Germinal center (tissue), 1 donor: ENCODE measurements at places on chromosomes 4 and X.
A peak's percentile ranks its signal among the peaks of the same experiment; 100 is the strongest.

DNA sequence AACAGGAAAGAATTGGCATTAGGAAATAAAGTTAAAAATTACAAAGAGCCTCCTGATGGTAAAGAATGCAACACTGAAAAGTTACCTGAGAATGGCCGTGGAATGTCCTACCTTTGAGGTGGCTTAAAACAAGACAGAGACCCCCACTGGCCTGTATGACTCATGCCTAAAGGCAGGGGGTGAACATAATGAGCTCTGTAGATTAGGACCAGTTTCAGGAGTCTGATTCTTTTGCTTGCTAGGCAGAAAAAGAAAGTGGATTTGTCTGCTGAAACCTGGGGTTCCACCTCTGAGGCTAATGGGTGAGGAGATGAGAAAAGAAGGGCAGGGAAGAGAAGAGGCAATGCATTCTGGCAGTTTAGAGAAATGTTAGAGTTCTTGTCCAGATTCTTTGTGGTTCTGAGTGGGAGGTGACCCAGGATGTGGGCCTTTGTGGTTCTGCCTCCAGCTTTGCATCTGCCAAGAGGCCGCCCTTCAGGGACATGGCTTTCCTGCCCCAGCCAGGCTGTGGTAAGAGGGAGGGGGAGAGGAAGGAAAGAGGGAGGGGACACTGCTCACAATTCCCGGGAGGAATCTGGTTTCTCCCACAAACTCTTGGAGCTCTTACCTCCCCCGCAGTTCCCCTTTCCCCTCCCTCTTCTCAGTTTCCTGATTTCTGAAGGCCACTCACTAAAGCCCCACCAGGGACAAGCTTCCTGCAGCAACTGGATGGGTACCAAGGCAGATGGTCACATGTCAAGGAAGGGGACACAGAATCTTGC, 109.6 kb downstream of the EFNB1 start:
- DNase-seq: no peak

DNA sequence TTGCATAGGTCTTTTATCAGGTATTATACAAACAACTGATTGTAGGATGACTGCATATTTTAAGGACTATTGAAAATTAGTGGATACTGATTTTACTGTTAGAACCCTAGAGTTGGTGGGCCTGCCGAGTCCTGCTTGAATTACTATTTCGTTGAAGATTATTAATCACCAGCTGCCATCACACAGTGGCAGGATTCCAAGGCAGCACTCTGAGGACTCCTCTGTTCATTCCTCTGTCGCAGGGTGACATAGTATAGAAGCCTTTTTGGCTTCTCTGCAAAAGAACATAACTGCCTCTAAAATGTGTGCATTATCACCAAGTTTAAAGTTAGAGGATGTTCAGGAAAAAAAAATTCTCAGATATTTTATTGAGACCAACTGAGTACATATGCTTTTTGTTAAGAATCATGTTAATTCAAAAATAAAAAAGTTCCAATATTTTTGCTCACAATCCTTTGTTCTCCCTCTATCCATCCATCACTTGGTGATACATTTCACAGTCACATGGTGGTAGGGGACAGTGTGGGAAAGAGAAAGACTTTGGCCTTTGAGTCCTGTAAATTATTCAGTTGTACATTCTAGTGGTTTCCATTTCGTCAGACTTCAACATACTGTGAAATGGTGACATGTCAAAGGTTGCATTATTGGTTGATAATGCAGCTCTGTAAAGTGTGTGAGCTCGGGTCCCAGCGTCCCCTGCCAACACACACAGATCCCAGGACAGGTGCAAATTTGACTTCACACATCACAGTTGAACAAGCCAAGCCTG, 332.5 kb downstream of the GRID2 start:
- DNase-seq: no peak

DNA sequence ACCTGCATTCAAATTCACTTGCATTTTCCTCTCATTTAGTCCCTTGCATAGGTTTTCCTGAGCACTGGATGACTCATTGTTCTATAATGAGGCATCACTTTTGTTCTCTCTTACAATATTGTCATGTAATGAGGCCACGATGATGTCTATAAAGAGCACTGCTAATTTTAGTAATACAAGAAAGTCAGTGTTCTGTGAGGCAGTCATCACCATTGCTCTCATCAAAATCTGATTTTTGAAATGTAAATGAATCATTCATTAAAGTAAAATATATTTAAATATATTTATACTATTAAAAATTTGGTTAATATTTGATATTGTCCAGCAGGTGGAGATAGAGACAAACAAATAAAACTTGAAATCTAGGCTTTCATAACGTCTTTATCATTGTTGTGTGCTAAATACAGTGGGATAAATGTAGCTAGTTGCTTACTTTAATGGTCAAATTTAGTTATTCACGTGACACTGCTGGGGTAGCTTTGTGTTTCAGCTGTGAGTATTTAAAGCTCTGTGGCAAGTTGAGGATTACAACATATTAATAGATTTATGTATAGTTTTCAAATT, 15.4 kb downstream of the HMGB2 start:
- DNase-seq: peak; percentile 25

DNA sequence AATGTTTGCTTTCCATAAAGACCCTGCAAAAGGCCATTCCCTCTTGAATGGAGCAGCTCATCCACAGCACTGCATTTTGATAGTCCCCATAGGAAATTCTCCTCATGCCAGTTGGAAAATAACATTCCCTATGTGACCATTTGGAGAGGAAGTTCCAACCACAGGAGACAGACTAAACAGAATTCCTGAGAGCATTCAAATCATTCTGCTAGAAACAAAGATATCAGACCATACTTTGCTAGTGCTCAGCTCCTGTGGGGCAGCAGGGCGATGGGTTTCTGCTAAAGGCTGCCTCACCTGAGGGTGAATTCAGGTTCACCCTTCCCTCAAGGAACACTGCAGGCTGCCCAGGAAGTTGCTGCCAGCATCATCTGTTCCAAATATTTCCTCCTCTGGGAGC, 58.8 kb downstream of the LNX1 start:
- no peak for DNase-seq

DNA sequence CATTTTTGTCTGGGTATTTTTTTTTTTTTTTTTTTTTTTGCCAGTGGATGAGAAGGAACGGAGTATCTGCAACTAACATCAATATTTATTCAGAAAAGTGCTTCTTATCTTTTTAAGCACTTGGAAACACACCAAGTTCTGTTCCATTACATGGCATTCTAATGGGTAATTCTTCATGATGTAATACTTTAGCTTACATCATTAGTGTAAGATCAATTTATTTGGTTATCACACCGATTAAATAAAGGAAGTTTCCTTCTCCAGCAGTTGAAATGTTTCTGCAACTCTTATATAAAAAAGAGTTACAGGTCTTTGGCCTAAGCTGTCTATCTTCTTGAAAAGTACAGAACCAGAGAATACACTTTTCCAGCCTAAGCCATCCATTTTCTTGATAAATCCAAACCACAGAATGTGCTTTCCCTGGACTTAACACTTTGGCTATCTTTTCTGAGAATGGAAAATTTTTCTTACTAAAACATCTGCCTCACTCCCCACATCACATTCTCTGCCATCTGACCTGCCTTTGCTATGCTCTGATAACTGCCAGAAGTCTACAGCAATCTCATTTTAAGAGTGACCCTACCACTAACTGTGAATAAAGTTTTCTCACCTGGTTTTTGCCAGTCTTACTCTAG, 191.9 kb upstream of the MAB21L2 start:
- no peak for DNase-seq

DNA sequence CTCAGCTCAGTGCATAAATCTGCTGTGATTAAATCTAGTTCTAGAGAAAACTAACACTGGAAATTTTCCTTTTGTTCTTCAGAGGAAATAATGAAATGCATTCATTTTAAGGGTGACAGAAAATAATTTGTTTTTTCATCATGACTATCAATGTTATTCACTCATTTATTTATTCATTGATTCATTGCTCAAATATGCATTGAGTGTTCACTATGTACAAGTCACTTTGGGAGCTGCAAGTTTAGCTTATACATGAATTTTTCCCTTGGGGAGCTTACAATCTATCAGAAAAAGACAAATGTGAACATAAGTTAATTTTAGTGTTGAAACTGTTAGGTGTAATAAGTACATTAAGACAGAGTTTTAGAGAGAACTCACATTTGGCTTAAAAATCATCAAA, 897.8 kb downstream of the CENPC start:
- DNase-seq: no peak

DNA sequence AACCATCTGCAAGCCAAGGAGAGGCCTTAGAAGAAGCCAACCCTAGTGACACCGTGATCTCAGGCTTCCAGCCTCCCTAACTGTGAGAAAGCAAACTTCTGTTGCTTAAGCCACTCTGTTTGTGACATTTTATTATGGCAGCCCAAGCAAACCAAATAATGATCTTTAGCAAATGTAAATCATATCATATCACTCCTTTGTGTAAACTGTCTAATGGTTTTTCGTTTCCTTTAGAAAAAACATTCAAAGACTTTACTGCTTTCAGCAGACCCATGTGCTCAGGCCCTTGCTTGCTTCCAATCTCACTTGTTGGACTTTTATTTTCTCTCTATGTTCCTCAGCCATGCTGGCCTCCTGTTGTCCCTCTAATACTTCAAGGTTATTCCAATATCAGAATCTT, 192.2 kb upstream of the HS3ST1 start:
- DNase-seq: no peak

DNA sequence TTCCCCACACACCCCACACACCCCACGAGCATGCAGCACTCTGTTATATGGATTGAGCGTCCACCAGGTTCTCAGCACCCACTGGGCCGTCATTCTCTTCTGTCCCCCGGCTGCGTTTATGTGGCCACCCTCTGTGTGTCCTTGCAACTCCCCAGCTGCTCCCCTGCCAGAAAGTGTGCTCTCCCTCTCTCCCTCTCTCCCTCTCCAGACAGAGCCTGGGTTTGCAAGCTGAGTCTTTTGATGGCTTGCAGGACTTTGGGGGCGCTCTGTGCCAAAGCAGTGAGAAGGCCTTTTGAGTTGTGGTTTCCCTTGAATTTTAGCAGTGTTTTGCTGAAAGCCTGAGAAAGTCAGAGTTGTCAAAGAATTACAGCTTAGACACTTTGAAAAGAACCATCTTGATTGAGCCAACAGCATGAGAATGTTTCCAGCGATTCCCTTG, 173.5 kb downstream of the DCLK2 start:
- no peak for DNase-seq

- DNase-seq: no peak
These were observed 115.7 kb upstream of the FAT1 start for GRCh38 chr4:186839122-186840037.

- no peak for DNase-seq
These were observed 53.8 kb downstream of the RAP1GDS1 start for GRCh38 chr4:98314791-98315565.

DNA sequence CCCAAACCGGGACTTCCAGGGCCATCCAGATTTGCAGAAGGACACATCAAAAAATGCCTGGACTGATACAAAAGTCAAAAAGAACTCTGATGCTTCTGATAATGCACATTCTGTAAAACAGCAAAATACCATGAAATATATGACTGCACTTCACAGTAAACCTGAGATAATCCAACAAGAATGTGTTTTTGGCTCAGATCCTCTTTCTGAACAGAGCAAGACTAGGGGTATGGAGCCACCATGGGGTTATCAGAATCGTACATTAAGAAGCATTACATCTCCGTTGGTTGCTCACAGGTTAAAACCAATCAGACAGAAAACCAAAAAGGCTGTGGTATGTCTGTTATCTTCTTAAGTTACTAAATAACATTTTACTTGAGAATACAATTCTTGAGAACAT, 9.2 kb downstream of the PLK4 start:
- no peak for DNase-seq

- no peak for DNase-seq
These were observed 121.8 kb downstream of the SPCS3 start for GRCh38 chr4:176441594-176441993.
